Activated T-helper 1 cell treated with anti-CD3 and anti-CD28 coated beads, Interleukin-2, amount 50 U/mL, for 16 hours (primary cell): ENCODE measurements at places on chromosomes 11 and 22.

- no peak for DNase-seq
Observed at GRCh38 chr11:95245038-95245437, 14.0 kb upstream of the SESN3 start.

GRCh38 chr11:58927393-58928106 lies 11.7 kb upstream of the GLYATL1 start:
- DNase-seq, result no peak

DNA sequence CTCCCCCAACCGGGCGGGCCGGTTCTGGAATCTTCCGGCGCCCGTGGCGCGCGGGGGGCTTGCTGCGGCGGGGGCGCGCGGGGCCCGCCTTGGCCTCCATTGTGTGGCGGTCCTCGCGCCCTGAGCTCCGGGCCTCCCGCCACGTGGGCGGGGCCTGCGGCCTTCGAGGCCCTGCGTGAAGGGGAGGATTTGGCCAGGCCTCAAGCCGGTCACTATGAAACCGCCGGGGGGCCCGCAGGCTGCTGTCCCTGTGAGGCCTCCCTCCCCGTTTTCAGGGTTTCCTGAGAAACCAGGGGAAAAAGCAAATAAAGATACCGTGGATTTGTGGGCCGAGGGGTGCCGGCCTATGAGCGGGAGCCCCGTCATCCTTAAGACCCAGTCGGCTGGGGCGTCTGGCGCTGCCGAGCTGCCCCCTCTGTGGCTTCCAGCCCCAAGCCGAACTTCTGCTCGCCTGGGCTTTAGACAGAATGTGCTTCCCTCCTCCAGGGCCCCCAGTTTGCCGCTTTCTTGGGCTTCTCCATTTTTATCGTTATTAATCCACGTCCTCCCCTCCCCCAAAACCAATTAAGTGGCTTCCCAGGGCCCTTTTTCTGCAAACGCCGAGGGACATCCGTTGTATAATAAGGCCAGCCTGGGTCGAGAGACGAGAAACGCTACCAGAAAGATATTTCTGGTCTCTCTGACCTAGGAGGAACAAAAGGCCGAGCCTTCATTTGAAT lies 602 bp downstream of the EWSR1 start:
- DNase-seq, result peak; percentile 18

- no peak for DNase-seq
Observed at GRCh38 chr22:48612077-48612995, 1215.3 kb downstream of the BRD1 start.

- DNase-seq, result no peak
Observed at GRCh38 chr11:75425422-75425821, 7.6 kb downstream of the KLHL35 start.

DNA sequence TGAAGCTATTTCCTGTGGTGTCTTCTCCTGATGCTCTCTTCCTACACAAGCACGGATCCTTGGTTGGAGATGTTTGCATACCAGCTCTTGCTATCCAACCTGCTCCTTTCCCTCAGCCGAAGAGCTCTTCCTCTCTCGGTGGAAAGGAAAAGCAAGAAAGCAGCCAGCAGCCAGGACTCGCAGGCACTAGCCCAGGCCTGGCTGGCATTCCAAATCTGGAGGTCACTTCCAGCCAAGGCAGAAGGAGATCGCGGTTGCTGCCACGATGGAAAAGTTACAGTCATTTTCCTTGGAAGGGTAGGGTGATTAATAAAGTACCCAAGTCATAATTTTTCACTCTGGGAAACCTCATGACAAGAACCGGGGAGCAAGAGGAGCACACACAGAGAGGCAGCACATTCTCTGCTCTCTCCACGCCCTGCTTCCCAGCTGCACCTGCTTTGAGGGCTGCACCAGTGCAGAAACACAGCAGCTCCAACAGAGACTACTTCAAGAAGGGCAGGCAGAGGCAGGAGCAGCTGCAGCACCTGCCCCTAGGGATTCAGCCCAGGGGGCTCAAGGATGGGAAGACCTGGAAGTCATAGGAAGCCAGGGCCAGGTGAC lies 399.3 kb downstream of the CADM1 start:
- DNase-seq, result no peak

DNA sequence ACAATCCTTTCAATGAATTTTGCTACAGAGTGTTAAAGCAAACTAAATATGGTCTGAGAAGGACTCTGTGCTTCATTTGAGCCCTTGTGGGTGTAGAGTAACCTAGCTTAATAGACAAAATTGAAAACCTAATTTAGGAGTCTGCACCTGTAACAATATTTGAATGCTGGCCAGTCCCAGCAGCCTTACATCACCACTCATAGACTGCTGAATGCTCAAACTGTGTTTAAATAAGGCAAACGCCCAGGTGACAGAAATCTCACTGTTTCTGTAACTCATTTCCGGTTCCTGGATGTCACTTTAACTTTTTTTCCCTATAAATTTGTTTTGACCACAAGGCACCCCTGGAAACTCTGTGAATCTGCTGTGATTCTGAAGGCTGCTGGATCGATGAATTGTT lies 45.5 kb upstream of the GLYATL1B start:
- DNase-seq, result no peak

DNA sequence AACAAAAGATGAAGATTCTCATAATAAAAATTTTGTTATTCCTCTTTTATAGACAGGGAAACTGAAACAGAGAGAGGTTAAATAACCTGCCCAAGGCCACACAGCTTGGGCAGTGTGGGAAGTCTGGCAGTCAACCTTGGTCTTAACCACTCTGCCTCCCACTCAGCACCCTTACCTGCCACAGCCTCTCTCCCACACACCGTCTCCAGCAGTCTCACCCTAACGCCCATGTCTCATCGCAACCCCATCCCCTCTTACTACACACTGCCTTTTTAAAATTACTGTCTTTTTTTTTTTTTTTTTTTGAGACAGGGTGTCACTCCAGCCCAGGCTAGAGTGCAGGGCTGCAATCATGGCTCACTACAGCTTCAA lies 25.0 kb downstream of the ARRB1 start:
- DNase-seq, result no peak

DNA sequence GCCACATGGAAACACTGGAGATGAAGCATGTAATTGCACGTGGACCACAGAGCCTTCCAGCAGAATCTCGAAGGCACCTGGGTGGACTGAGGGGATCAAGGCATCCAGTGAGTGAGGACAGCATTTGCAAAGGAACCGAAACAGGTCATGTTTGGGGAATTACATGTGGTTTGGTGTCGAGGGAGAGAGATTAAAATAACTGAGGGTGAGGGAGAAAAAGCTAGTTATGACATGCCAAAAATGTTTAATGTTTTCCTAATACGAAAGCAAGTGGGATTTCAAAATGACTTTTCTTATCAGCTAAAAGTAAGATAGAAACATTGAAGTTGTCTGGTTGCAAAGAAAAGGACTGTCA lies 157.1 kb downstream of the BLID start:
- no peak for DNase-seq

GRCh38 chr11:33941637-33942160 lies 49.8 kb upstream of the LMO2 start:
- no peak for DNase-seq

- no peak for DNase-seq
Observed at GRCh38 chr11:78784321-78785061, 209.8 kb upstream of the NARS2 start.

- DNase-seq, result no peak
Observed at GRCh38 chr11:68328374-68329091, 16.1 kb downstream of the LRP5 start.

- DNase-seq, result no peak
Observed at GRCh38 chr22:30245181-30245984, 1.2 kb downstream of the LIF start.

DNA sequence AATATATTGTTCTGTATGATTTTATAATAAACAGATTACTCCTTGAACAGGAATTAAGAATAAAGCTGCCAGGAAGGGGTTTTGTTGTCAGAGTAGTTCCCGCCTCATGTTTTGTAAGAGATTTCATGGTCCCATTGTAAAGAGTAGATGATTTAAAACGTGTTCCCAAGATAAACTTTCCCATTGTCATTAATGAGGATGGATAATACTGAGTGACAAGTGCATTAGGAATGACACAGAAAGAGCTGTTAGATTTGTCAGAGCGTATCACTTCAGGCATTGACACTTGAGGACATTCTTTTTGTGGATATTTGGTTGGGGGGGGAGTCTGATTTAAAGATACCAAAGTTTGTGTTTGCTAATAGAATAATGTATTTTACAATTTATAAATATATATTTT lies 147.0 kb downstream of the PAX6 start:
- no peak for DNase-seq

DNA sequence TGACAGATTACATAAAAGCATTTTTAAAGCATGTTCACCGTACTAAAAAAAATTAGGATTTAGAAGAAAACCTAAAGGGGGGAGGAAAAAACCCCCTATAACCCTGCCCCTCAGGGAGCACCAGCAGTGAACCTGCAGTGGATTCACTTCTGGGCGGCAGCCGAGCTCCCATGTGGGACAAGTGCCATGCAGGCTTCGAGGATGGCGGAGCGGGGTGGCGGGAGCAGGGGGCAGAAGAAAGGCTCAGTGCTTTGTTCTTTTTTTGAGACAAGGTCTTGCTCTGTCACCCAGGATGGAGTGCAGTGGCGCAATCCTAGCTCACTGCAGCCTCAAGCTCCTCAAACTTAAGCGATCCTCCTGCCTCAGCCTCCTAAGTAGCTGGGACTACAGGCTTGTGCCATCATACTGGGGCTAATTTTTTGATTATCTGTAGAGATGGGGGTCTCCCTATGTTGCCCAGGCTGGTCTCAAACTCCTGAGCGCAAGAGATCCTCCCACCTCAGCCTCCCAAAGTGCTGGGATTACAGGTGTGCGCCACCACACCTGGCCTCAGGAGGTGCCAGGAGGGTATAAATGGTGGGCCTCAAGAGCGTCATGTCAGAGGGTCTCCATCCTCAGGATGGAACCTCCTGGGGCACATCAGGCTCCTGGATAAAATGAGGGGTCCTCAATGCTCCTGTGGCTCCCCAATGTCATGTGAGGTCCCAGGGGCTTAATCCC lies 34.0 kb downstream of the PPM1F start:
- no peak for DNase-seq

GRCh38 chr22:25564979-25565677 lies 653 bp downstream of the GRK3 start:
- no peak for DNase-seq

DNA sequence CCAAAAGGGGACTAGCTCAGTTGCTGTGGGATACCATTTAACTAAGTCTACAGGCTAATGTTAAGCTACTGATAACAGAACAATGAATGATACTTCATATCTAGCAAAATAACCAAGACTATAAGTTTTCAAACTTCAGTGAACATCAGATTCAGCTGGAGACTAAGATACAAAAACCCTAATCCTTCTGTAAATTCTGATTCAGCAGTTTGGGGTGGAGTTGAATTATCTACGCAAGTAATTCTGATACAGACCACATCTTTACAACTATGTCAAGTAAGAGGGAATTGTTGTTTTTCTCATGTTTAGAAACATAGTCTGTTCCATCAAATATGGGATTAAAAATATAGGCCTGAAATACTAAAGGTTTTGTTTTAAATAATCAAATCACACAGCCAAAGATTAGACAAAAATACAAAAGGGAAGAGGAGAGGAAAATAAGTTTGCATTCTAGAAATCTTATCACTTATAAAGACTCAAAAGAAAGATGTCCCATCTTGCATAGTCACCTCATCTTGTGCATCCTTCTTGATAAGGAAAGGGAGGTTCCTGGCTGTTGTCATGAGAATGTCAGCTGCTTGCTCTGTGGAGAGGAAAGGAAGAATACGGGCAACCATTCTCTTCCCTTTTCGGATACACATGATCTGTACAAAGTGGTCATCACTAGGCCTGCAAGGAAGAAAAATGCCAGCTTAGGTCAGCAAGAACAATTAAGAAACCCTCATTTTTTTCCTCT lies 21.4 kb downstream of the PATL1 start:
- DNase-seq, result no peak

- DNase-seq, result no peak
Observed at GRCh38 chr11:65504674-65505465, 6.0 kb downstream of the MALAT1 start.

DNA sequence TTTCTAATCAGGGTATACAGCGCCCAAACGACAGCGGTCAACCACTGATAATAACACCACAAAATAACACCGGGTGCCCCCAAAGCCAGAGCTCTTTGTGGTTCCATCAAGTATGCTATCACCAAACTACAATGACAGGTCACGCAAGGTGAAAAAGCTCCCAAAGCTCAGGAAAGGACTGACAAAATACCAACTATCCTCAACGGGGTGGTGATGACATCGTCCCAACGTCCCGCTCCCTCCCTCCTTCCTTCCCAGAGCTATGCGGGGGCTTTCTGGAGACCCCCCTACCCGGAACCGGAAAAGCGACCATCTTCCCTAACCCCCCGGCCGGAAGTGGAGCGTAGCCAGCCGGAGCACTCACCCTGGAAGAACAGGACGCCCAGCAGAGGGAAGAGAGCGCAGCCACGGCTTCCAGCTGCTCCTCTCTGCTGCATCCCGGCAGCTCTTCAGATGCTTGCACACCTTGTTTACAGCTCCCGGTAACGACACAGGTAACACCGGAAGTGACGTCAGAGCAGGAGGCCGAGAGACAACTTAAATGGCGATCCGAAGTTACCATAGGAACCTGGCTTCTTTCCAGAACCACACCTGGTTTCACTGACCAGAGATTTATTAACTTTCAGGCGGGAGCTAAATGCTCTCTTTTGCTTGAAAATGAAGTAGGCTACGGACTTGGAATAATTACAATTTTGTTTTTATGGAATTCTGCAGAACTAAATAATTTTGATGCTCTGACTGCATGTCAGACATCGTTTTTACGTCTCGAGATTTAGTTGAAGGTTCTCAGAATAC lies at the start of gene MPZL3:
TSS of gene MPZL3 (minus strand) at position 508 of the 795 bp plus-strand sequence. CDS start at position 437, 71 bp downstream.
- DNase-seq, result peak; percentile 60

GRCh38 chr11:70764356-70764905 lies 366.1 kb downstream of the CTTN start:
- DNase-seq, result no peak

DNA sequence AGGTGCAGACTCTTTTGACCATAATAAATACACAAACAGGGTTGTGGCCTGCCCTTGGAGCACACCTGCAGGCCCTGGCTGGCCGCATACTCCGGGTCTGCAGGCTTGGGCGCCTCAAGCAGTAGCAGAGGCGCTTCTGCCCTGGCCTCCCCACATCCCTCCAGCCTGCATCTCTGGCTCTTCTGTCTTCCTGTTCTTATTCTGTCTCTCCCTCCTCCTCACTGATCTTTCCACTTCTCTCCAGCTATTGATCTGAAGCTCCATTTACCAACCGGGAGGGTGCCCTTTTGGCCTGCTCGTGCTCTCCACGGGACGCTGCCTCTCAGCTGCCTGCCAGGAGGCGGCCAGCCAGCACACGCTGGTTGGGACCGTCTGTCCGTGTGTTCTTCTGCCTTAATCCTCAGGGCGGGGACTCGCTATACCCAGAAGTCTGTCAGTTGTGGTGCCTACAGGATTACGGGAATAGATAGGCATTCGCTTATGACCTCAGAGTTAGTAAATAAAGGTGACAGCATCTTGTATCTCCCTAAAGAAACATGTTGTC lies 5.2 kb downstream of the UPB1 start:
- no peak for DNase-seq
